ENCODE measurements at places on chromosomes 5 and 9.

GRCh38 chr5:4511996-4512656, 628.0 kb upstream of the ADAMTS16 start:
- no peak for DNase-seq

DNA sequence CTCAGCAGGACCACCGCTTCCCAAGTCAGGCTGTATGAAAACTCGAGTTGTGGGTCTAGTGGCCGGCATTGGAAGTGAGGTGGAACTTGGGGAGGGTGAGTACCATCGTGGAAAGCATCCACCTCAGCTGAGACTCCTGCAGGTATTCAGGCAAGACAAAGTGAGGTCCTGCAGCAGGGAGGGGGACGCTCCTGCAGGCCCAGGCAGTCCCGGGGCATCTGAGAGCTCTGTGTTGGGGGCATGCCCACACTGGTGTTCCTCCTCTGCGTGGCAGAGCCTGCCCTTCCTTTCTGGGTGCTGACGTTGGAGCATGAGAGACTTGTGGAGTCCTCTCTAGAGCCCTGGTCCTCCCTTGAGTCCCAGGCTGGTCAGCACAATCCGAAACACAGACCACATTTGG, 187.7 kb downstream of the CACNA1B start:
- DNase-seq, result no peak

DNA sequence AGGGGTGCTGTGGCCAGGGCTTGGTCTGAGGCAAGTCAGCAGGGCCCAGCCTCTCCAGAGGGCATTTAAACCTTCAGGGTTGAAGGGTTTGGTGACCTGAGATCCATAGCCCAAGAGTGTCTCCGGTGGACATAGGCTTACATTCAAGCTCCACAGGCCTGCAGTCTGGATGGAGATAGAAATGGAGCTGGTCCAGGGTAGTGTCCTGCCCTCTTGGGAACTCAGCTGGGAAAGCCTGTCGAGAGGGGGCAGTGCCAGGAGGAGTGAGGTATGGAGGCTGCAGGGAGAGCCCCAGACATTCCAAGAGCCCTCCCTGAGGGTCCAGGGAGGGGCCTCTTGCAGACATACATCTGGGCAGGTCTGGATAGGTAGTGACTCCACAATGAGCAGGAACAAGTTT, 177.0 kb upstream of the MVB12B start:
- no peak for DNase-seq

- DNase-seq, result no peak
These were observed 373 bp upstream of the PHYKPL start for GRCh38 chr5:178232920-178233429.

- DNase-seq, result no peak
These were observed 158.1 kb upstream of the IER5L start for GRCh38 chr9:129336130-129336528.

- no peak for DNase-seq
These were observed 207.0 kb downstream of the DEPDC1B start for GRCh38 chr5:60492958-60493357.

GRCh38 chr9:8389531-8389930, 590.0 kb upstream of the DMAC1 start:
- no peak for DNase-seq

DNA sequence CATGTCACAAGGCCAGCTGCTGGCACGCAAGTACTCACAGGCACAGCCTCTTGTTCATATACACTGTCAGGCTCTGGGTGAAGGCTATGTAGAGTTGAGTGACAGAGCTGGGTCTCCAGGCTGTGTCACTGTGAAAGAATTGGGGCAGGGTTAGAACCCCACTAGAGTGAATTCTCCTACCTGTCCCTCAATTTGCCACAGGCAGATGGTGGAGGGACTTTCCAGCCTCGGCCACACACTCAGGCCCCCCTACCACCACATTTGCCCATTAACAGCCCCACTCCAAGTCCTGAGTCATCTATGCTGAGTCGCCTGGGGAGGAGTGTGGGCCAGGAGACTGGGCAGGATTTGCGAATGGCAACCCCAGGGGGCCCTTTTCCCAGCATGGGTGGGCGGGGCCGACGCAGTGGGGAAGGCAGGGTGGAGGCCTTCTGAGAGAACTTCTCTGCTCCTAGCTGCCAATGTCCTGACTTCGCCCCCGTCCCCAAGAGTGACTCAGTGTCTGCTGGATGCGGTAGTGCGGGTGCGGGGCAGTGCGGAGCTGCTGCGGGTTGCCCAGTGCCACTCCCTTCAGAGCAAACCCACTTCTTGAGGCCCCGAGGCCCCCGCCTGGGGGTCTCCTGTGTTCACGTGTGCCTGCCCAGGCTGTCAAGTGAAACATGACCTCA, 50.3 kb upstream of the PSD2 start:
- no peak for DNase-seq

DNA sequence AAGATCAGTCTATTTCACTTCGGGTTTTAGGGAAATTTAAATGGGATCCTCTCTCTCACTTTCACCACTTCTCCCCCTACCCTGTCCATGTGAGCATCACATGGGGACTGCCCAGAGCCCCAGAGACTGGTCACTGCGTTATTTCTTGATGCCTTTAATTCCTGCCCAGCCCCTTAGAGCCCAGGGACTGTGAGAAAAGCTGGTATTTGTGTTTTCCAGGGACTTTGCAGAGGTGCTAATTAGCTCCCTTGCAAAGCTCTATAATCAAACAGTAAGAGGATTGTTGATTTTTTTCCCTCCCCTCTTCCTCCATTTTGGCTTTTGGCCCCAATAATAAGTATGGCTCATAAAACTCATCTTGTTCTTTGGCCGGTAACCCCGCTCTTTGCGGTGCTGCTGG, 35.6 kb downstream of the NTRK2 start:
- no peak for DNase-seq

DNA sequence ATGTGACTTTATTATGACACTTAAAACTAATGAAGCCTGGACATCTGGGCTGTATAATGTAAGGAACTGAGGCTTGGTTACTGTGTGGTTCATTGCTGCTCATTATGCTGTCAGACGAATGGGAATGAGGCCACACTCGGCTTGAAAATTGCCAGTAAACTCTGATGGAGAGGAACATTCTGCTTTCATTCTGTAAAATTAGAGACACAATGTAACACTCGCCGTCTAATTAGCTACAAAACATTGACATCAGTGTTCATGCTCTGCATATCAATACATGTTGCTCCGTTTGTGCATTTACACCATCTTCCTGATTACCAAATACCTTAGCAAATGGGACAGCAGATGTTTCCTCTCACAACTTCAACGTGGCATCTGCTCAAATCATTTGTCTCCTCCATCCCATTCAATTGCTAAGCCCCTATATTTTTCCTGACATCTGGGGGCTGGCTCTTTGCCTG, 133.0 kb downstream of the SLC28A3 start:
- DNase-seq, result no peak

- DNase-seq, result no peak
These were observed 108.9 kb downstream of the WNK2 start for GRCh38 chr9:93292664-93293328.

DNA sequence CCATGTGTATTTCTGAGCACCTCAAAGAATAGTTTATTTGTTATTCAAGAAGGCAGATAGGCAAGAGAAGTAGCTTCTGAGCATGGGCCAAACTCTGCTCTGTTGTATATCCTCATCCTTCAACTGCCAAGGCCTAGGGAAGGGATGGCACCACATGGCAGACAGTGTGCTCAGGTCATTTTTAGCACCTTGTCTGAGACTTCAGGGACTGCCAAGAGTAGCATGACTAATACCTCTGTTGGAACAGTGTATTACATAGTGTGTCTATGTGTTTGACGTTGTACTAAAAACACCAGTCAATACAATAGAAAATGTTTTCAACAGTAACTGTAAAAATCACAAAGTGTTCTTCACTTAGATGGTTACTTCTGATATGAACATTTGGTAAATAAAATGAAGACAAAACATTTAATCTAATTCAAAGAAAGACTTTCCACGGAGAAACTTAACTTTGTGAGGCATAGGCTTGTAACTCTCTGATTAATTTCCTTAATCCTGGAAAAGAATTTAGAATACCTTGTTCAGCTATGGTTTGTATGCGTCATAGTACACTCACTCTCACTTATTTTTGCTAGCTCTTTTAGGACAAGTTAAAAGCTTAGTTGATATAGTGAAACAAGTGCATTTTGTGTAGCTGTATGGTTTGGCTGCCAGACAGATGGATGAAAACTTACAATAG, 318.4 kb upstream of the RIOK2 start:
- DNase-seq, result no peak

GRCh38 chr9:115192835-115193525, 75.0 kb upstream of the TNC start:
- no peak for DNase-seq

GRCh38 chr5:150112201-150113046, 26.1 kb upstream of the CSF1R start:
- DNase-seq, result no peak

- no peak for DNase-seq
These were observed 11.5 kb downstream of the GABRA6 start for GRCh38 chr5:161697001-161697400.

GRCh38 chr9:82129708-82130107, 141.1 kb downstream of the SPATA31D1 start:
- no peak for DNase-seq

GRCh38 chr5:100913298-100913697, 10.2 kb upstream of the ST8SIA4 start:
- DNase-seq, result no peak

- no peak for DNase-seq
These were observed 410.1 kb upstream of the SMARCA2 start for GRCh38 chr9:1604942-1605560.

DNA sequence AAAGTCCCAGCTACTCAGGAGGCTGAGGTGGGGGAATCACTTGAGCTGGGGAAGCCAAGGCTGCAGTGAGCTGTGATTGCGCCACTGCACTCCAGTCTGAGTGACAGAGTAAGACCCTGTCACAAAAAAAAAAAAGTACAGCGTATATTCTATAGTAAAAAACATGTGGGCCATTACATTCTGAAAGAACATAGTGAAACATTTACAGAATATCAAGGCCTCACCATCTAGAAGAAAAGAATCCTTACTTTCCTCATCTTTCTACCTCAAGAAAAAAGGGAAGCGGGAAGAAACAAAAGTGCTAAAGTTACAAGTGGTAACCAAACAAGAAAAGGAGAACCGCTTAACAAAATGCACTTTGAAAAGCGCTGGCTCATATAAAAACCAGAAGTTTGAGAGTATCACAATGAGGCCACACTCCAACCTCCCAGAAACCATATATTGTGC, 5.7 kb upstream of the SYK start:
- no peak for DNase-seq

DNA sequence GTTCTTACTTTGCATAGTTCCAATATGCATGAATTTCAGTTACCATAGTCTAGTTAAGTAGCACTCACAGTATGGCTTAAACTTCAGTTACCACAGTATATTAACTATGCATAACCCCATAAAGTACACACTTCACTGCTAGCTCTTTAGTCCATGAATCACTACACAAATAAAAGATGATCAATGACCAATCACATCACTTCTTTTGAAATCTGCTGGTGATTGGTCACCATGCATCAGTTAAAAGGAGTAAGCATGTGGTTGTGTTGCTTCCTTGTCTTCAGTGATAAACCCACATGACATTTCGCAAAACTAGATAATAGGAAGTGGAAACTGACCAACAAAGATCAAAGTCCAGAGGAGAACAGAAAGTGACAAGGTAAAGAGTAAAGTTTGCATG, 79.0 kb downstream of the TAF11L14 start:
- no peak for DNase-seq

GRCh38 chr9:95350266-95350665, 32.8 kb upstream of the FANCC start:
- DNase-seq, result no peak

- DNase-seq, result no peak
These were observed 20.1 kb downstream of the GZMK start for GRCh38 chr5:55044175-55044574.

DNA sequence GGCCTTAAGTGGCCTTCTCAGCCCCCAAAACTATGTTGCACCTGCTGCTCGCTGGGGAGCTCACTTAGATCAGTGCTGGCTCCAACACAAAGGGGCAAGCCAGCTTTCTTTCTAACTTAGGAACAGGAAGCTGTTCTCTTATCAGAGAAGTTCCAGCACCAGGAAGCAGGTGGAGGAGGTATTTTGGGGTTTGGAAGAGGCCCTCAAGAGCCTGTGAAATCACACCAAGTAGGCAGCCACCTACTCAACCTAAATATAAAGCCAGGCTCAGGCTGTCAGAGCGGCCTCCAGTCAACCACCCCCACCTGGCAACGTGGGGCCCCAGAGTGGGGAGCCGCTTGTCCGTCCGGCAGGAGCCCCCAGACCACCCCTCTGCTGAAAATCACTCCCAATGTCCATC, 152.8 kb downstream of the OLFM1 start:
- no peak for DNase-seq

GRCh38 chr9:77735494-77735893, 87.4 kb upstream of the GNA14 start:
- DNase-seq, result no peak

- DNase-seq, result no peak
These were observed 34.6 kb upstream of the RAI14 start for GRCh38 chr5:34621277-34622097.

All from activated T-cell treated with anti-CD3 and anti-CD28 coated beads for 4 hours (primary cell).